KBM-7 (cell line): ENCODE measurements at places on chromosomes 3 and 15.

GRCh38 chr15:26103002-26103404, 239.9 kb upstream of the ATP10A start:
- DNase-seq = peak; percentile 44

- DNase-seq = no peak
Measured at GRCh38 chr3:185711255-185711870, 113.5 kb downstream of the IGF2BP2 start.

- no peak for DNase-seq
Measured at GRCh38 chr3:13172644-13173013, 99.4 kb upstream of the IQSEC1 start.

DNA sequence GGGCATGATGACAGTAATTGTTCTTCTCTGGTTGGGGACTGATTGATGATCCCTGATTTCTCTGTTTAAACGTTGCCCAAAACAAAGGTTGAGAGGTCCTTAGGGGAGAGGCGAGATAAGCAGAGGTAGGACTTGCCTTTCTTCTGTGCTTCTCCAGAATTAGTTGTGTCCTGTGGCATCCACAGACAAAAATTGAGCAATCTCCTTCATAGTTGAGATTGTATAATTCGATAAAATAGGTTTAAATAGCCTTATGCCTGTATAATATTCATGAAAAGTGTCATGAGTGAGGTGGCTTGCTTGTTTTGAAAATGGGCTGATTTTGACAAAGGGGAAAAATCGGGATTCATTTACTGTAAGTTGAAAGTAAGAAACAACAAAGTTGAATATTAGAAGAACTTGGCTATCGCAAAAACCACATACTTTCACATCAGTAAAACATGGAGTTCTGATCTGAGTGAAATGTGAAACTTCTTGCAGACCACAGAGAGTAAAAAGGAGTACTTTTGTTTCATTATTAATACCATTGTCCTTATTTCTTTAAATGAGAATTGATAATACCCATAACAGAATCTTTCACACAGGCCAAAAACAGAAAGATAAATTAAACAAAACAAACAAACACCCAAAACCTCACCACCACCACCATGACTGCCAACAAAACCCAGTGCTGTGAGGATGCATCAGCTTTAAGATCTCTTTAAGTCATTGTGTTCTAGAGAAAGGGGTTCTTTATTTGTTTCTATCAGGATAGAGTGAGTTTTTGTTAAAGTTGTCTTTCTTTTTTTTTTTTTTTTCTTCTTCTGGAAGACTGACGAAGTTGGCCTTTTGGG, 155.7 kb downstream of the LPP start:
- DNase-seq = no peak

- no peak for DNase-seq
Measured at GRCh38 chr3:135172191-135172869, 377.3 kb downstream of the EPHB1 start.
